ENCODE measurements at places on chromosomes 4 and X.

- no peak for DNase-seq
Observed at GRCh38 chr4:39429476-39430334, 23.0 kb downstream of the KLB start.

DNA sequence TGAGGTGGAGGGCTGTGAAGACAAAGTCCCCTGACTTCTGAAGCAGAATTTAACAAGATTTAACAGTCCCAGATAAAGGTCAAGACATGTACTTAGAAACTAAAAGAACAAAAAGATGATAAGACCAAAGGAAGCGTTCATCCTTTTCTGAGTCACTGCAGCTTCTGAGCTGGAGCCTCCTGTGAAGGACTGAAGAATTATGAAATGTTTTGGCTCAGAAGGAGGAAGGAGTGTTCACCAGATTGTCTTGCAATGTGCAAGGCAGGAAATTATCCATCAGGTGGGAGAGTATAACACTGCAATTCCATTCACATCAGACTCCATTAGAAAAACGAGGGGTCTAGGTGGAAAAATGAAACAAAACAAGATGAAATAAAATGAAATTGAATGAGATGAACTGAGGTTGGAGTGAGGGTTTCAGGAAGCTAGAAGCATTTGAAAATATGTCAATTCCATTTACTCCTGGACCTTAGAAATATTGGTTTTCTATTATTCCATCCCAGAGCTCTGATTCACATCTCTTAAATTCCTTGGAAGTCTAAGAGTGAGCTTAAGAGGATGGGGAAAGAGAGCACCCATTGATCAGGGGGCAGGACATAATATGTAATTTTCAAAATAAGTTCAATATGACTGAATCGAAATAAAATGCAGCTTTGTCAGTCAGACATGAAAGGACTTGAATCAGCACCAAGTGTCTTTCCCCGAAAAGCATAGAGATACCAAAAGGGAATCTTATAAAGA lies 186.1 kb upstream of the LNX1 start:
- DNase-seq: no peak

GRCh38 chr4:140174543-140174942 lies 20.6 kb upstream of the MAML3 start:
- DNase-seq: no peak

- no peak for DNase-seq
Observed at GRCh38 chrX:17922303-17922702, 61.2 kb upstream of the RAI2 start.

DNA sequence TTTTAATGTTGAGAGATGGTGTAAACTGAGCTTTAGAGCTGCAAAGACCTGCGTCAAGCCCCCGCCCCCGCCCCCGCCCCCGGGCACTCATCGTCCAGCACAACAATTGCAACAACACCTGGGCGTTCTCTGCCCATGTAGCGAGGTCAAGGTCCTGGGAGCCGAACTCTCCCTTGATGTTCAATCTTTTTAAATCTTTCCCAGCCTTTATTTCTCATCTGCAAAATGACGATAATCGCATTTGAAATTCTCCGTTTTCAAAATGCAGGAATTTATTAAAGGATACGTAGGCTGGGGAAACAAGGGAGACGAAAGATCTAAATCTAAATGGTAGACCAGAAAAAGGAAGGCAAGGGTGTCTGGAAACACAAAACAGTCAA lies 648 bp upstream of the MSMO1 start:
- peak; percentile 10 for DNase-seq

DNA sequence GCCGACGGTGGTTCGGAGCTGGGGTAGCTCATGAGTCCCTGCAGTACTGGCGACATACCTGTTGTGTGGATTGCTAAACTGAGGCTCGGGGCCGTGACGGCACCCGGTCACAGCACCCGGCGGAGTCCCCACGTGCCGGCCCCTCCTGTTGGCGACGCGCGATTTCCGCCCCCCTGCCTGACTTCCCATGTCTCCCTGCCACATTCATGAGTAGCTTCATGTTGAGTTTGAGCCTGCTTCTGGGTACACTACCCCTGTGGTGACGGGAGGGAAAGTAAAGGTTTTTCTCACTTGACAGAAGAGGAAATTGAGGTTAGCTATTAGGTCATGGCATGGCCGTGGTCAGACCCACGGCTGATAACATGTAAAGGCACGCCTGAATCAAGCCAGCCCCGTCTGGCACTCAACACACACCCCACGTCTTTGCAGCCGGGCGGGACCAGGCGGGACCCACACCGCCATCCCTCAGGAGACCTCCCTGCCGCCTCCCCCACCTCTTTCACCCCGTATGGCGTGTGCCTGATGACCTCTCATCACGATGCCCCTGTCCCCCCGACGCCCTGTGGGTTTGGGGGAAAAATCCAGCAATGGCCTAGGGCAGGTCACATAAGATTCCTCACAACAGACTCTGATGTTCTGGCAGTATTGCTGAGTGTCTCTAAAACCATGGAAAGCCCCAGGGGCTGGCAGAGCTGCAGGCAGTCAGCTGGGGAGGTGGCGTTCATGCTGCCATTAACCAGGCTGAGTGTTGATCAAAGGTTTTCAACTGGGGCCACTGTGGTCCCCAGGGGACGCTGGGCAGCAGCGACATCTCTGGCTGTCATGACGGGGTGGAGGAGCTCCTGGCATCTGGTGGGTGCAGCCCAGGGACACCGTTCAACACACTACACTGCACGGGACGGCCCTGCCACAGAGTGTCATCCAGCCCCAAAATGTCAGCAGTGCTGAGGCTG lies 29.2 kb downstream of the P2RY8 start:
- no peak for DNase-seq

DNA sequence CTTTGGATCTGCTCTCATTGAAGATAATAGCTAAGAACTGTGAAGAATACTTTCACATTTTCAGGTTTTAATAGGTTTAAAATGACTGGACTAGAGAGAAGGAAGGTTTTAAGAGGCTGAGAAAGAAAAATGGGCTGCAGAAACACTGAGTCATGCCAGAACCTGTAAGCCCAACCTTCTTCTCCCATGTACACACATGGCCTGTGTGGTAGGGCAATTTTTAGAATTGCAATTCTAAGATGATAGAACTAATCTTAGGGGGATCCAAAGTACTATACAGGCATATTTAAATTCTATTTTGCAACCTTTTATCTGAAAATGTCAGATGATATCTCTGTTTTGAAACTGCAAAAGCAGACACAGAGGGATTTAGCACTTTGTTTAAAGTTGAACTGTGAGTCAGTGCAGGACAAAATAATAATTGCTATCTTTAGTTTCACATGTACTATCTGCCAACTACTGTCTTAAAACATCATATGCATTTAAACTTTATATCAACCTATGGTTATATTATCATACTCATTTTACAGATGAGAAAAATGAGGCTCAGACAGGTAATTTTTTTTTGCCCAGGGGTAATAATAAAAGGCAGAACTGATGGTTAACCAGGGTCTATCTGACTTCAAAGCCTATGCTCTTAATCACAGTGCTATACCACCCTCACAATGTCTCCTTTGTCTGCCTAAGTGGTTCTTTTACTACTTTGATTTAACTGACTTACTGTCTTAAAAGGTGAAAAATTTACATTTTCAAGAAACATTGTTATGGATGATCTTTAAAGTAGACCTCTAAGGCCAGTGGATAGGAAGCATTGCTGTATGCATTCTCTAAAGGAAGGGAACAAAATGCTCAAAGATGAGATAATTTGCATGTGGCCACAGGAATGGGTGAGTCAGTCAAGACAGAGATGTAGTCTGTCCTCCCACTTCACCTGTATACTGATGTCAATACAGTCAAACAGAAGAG lies 4.3 kb downstream of the TMPRSS11E start:
- DNase-seq: no peak

- DNase-seq: no peak
Observed at GRCh38 chrX:11059933-11060332, 51.2 kb upstream of the HCCS start.

DNA sequence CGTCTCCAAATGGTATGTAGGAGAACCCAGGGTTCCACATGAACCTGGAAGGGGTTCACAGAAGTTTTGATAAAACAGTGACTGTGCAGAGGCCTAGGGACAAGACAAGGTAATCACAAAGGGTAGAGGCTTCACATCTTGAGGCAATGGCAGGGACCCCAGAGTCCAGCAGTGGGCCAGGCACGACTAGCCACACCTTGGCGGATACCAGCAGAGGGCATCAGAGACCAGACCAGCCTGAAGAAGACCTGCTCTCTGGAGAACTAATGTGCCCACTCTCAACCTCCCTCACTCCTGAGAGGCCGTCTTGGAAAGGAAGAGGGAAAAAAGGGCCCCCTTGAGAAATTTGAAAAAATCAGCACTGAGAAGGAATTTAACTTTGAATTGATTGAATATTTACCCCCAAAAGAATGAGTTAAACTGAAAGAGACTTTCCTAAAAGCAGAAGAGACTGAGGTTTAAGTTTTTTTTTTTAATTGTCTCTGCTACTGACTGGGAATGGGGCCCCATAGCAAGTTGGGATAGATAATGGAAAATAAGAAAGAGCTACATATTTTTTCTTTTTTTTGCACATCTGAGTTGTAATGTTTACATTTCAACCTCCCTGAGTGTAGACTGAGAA lies 243.8 kb upstream of the JADE1 start:
- DNase-seq: no peak

DNA sequence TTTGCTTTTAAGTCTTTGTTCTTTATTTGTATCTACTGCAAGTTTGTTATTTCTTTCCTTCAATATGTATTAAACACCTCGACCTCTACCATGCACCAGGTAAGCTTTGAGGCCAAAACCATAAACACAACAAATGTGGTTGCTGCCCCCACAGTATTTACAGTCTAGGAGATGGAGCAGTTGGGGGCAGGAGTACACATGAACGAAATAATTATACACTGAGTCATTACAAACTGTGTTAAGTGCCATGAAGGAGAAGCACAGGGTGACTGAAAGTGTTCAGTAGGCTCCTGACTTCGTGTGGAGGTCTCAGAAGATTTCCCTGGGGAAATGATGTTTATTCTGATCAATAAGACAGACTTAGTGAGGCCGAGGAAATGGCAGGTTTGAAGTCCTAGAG lies 30.3 kb downstream of the SLC25A43 start:
- no peak for DNase-seq

- peak; percentile 59 for DNase-seq
Observed at GRCh38 chr4:171846232-171846631, 33.0 kb downstream of the GALNTL6 start.
